ENCODE measurements at places on chromosomes 5 and 9. TPM values are rescaled to one million over a fixed set of nuclear protein-coding genes. Genes with fewer than 3 reads are reported as not detected.
A peak's percentile ranks its signal among the peaks of the same experiment; 100 is the strongest.

Gene IL3
- not detected for total RNA-seq

GRCh38 chr5:134113902-134114875 lies at the start of gene TCF7:
Gene TCF7, plus strand, starts transcription at chr5:134114681. Its CDS starts 226 bp downstream, at chr5:134114907.
- DNase-seq: peak; percentile 92

DNA sequence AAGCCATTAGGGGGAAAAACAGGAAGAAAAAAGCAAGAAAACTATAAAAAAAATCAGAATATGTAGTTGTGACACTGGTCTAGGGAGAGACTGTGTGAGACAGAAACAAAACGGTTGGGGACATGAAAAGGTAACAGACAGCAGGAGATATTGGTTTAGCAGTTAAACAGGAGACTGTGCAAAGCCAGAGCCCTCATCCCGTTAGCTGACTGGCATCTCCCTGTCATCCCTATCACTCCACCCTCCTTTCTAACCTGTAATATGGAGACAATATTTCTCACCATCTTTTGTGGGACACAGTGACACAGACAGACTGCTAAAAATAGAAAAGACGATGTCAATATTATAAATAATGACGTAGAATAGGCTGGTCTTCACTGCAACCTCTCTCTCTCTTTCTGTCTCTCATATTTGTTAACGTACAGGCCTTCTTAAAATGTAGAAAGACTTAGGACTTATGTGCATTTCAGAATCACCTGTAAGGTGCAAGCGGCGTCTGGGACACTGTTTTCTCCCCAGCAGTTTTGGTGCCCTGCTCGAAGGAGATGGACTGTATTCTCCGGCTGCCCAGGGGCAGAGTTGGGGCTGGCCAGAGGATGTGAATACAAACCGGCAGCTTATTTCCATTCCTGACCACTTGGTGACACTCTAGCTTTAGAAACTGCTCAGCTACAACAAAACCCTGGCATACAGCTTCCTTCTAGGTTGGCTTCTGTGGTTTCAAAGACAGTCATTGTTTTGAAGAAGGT lies 190.6 kb downstream of the MAT2B start:
- DNase-seq: no peak

- DNase-seq: no peak
Observed at GRCh38 chr5:5637173-5637572, 214.7 kb downstream of the ICE1 start.

GRCh38 chr9:20358207-20358606 lies 264.1 kb downstream of the MLLT3 start:
- DNase-seq: no peak

Gene PSD2
- not detected for total RNA-seq

GRCh38 chr5:87099291-87099839 lies 168.3 kb upstream of the RASA1 start:
- no peak for DNase-seq

GRCh38 chr9:96553070-96553469 lies 66.6 kb downstream of the CDC14B start:
- no peak for DNase-seq

- DNase-seq: peak; percentile 20
Observed at GRCh38 chr5:172541099-172541772, 86.9 kb upstream of the SH3PXD2B start.

Gene CDKN2B
- total RNA-seq: 68.7 TPM

Gene CFAP157
- total RNA-seq: 0.19 TPM

DNA sequence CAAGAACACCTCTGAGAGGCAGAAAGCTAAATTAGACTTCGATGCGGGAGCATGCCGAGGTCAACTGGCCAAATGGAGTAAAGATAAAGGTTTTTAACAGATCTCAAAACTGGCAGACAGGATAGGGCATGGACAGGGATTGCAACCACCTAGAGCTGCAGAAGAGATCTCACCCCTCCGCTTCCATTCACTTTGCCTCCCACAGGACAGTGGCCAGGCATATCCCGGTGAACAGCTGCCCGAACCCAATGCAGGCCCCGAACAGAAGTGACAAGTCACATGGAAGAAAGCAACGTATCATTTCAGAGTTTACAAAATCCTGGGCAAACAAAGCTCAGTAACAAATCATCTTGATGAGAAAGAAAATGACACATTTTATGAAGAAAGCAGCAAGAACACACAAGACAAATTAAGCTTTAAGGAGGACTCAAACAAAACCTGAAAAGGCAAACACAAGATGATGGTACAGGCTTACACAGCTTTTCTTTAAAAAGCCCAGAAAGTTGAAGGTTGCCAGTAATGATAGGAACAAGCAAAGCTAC lies 18.4 kb downstream of the RNF130 start:
- no peak for DNase-seq

DNA sequence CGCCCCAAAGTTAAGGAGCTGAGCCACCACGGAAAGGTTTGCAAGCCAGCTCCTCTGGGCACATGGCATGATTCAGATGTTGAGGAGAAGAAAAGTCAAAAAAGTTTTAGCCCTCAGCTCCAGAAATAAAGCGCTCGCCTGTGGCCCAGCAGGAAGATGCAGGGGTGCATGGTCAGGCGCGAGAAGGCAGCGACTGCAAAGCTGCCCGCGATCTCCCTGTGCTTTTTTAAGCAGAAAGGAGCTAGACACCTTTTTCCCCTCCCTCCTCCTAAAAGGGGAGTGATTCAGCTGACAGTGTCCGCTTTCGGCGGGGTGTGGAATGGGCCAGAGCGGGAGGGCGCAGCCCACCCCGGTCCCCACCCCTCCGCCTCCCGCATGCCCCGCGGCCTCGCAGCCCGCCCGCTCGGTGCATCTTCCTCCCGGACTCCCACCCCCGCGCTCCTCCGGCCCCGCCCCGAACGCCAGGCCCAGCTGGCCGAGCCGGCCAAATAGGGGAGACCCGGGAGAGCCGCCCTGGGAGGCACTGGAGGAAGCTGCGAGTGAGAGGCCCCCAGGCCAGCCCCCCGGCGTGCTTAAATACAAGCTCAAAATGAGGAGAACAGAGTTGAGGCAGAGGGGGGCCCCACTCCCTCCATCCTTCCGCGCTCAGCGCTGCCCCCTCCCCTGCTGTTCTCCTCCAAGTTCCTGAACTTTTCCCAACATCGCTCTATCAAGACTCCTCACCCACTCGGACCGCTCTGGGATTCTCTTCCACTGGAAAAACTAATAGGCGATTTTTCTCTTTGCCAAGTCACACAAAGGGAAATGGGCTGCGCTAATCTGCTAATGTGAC lies at the start of gene ADAMTS12:
ADAMTS12 (minus strand) TSS at position 203 of the 832 bp plus-strand sequence; CDS start at position 69, 134 bp downstream.
- no peak for DNase-seq

GRCh38 chr5:105659396-105659795 lies 2011.3 kb downstream of the EFNA5 start:
- no peak for DNase-seq

Gene CRAT
- total RNA-seq: 65.7 TPM

DNA sequence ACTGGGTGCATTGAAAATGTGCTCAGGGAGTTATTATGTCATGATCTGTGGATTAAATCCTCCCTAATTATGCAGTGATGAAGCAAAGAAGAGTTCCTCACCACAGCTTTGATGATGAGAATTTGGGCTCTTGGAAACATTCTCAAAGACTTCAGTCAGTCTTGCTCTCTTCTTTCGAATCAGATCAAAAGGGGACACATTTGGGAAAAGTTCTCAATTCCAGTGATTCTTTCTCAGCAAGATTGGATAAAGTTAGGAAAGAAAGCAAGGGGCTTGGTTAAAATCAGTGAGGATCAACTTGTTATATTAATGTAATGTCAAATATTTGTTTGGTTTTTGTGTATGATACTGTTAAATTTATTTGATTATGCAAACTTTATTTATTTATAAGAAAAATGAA lies 411.3 kb upstream of the ACTBL2 start:
- DNase-seq: no peak

Gene MED22
- total RNA-seq: 25.6 TPM

Gene IL13
- total RNA-seq: not detected

DNA sequence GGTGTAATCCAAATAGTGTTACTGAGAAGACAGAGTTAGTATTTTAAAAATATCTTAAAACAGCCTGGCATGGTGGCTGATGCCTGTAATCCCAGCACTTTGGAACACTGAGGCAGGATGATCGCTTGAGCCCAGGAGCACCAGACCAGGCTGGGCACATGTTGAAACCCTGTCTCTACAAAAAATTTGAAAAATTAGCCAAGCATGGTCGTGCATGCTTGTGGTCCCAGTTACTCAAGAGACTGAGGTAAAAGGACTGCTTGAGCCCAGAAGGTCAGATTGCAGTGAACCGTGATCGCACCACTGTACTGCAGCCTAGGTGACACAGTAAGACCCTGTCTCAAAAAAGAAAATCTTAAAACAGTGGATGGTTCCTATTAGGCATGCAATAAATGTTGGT lies 12.4 kb downstream of the IFNA1 start:
- no peak for DNase-seq

- no peak for DNase-seq
Observed at GRCh38 chr9:106286249-106286648, 576.7 kb upstream of the ZNF462 start.

Gene MAML1
- total RNA-seq: 20.4 TPM

DNA sequence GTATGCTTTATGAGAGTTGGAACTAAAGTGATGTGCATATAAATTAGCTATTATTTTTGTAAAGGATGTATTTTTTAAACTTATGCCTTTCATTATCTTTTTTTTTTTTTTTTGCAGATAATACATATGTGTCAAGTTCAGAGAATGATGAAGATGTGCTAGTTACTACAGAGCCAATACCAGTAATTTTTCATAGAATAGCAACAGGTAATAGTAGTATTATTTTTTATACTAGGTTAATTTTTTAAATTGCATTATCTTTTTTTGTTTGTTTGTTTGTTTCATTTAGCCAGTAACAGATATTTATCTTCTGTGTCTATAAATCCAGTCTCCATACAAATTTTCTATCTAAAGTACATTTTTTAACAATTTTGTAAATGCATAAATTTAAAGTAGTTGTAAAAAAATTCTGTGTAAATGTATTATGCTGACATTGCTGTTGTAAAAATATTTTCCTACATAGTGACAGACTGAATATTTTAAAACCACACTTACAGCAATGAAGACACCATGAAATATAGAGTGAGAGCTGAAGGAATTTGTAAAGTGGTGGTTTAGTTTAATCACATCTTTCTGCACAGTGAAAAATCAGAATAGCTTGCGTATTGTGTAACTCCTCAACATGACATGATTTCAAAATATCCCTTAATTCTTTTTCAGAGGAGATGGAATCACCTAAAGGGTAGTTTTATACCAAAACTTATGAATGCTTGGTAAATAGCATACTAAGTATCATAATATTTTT lies 93.3 kb downstream of the PARP8 start:
- DNase-seq: no peak

Gene HTR1A
- not detected for total RNA-seq

GRCh38 chr5:179858241-179858585 lies 404 bp downstream of the MRNIP start:
- DNase-seq: no peak

GRCh38 chr5:108339220-108339619 lies 42.7 kb downstream of the FBXL17 start:
- no peak for DNase-seq

DNA sequence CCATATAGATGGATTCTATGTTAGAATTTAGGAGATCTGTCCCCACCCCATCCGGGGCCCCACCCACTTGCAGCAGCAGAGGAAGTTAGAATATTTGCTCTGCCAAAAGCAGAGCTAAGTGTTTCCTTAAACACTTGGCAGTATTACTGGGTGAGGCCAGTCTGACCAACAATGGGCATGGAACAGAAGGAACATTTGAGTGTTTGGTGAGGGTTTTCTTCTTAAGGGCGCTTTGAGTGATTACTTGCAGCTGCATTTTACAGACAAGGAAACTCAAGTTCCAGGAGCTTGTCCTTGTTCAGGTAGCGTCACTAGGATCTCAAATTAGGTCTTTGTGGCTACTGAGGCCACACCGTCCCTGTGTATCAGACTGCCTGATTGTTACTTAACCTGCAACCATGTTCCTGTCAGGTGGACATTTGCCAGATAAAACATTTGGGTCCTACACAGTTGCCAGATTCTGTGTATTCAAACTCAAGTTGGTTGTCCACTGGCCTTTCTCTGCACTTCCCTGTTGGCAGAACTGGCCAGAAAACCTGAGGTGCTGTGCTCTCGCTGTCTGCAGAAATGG lies 59.3 kb downstream of the SLC46A2 start:
- DNase-seq: no peak

Gene GFRA3
- total RNA-seq: not detected

Gene C1QTNF2
- total RNA-seq: 0.64 TPM

Gene SLC1A3
- 429 TPM for total RNA-seq

Gene DND1
- total RNA-seq: 1.00 TPM

DNA sequence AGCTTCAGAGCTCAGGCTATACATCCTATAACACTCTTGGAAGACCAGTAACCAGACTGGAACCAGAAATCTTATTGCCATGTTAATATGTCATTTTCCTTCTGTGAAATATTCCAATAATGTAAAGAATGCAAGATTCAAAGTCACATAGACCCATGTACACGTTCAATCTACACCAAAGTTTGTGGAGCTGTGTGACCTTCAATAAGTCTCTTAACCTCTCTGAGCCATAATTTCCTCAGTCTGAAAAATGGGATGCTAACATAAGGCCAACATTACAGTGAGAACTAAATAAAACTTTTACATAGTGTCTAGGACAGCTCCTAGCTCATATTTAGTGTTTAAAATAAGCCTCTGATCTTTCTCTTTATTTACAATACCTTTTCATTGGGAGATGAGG lies 70.4 kb downstream of the ARRDC3 start:
- no peak for DNase-seq

Gene ZFP37
- 2.0 TPM for total RNA-seq

- no peak for DNase-seq
Observed at GRCh38 chr9:119986713-119987112, 593.3 kb downstream of the CDK5RAP2 start.
